Activated CD4-positive, alpha-beta T cell treated with anti-CD3 and anti-CD28 coated beads, Interleukin-2, amount 10 ng/mL, durations not matched to agents 24 days and 14 days (primary cell): ENCODE measurements at places on chromosomes 5 and 9.

DNA sequence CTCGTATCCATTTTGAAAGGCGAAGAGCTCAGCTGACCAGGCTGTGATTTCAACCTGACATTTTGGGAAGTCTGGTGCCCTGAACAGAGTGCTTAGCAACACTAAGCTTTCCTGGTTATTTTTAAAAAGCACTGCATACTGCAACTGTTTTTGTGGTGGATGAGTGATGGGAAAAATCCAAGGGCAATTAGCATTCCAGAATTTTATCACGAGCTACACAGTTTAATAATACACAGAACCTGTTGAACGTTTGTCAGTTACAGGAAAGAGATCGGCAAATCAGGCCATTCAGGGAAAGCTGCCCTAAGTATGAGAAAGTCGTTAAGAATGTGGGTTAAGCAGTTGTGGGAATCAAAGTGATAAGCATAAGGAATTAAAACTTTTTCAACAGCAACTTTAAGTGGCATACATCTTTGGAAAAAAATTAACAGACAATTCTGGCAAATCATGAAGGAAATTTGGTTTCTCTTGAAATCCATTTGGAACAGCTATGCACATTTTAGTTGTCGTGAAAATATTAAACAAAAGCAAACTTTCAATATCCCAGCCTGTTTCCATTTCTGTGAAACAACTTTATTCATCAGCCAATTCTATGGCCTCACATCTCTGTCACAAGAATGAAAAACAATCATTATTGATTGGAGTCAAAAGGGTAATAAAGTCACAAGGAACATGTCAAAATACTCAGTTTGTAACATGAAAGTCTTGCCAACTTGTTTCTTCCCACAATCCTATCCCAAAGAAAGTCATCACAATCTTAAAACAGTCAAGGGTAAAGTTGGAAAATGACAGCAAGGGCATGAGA, 25.7 kb downstream of the PUM3 start:
- DNase-seq: no peak

DNA sequence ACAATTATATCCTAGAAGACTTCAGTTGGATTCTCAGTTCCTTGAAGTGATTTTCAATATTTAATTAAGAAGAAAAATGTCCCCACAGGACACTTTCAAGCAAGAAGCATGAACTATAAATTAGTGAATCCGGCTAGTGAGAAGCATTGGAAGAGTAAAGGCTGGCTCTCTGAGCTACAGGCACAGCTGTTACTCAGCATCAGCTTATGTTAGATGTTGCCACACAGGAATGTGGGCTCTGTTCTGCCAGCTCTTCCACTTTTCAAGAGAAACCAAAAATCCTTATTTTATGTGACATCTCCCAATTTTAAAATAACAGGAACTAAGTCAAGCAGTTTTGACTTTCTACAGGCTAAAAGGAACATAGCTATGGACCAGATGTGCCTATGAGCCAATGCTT, 14.9 kb downstream of the ZNF474 start:
- no peak for DNase-seq

DNA sequence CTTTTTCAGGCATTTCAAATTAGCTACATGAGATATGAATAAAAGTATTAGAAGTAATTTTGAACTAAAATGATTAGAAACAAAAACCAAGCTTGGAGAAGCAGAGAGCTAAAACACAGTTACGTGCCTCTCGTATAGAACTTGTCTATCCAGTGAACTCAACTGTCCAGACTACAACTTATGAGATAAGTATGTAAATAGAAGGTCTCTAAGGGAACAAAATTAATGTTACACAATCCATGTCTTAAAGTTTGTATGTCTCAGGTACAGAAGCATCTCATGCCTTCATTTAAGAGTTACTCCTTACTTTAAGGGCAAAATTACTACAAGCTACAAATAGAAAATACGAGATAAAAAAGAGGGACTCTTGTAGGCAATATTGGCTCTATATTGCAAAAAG, 316.8 kb downstream of the CETN3 start:
- no peak for DNase-seq

- peak; percentile 71 for DNase-seq
These were observed 47.1 kb upstream of the POU4F3 start for GRCh38 chr5:146291421-146292074.

DNA sequence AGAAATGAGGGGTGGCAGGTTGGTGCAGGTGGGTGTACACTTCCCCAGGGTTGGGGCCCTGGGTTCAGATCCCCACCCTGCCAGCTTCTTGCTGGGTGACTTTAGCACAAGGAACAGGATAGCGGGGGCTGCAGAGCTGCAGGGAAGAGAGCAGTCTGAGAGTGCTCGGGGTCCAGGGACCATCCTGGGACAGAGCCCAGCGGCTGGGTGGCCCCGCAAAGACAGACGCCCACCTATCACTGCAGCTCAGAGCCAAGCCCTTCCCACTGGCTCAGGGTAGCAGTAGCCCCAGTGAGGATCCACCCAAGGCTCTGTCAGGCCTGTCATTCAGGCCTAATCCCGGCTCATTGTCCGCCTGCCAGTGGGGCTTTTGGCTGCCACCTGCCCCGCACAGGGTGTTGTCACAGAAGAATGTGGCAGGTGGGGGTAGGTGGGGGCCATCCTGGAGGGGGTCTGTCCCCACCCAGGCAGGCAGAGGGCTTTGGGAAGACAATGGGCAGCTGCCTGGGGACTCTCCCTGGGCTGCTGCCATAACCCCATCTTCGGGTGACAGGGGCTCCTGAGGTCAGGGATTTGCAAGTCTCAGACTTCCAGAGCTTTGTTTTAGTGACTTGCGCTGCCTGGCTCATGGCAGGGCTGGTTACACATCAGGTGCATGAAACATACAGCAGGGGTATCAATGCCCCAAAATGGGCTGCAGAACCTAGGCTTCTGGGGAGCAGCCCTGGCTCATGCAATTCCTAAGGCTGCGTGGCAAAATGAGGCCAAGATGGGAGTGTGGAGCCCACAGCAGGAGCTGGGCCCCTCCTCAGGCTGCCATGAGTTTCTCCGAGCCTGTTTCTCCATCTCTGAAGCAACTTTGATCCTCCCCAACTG, 52.1 kb downstream of the BARX1 start:
- no peak for DNase-seq

- no peak for DNase-seq
These were observed 15.7 kb upstream of the TTC1 start for GRCh38 chr5:159993194-159993593.

GRCh38 chr9:31807574-31808256, 576.7 kb upstream of the ACO1 start:
- no peak for DNase-seq

GRCh38 chr9:28720746-28721145, 1147.5 kb upstream of the C9orf72 start:
- DNase-seq: no peak

DNA sequence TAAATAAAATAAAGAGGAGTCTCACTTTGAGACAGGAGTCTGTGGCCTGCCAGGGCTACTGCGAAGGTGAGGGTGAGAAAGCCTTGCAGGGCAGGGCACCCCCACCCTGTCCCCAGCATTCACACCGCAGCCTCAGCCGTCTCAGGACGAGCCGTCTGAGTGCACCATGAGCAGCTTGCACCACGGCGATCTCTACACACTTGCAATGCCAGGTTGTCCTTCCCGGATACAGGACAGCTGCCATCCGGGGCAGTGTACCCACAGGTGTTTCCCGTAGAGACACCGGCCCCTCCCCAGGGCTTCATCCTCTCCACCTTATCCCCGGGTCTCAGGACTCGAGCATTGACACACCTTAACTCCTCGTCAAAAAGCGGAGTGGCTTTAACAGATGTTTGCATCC, 43.3 kb downstream of the IRX2 start:
- DNase-seq: no peak

DNA sequence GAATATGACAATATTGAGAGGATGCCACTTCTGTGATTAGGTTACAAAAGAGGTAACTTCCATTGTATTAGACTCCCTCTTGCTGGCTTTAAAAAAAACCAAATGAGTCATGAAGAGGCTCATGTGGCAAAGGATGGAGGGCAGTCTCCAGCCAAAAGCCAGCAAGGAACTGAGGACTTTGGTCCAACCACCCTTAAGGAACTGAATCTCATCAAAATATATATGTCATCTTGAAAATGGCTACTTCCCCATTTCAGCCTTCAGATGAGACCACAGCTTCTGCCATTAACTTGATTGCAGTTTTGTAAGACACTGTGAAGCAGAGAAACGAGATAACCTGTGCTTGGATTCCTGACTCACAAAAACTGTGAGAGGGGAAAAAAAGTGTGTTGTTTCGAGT, 15.5 kb upstream of the TRIM32 start:
- no peak for DNase-seq

- peak; percentile 70 for DNase-seq
These were observed 16.4 kb upstream of the PDCD1LG2 start for GRCh38 chr9:5493679-5494511.

- no peak for DNase-seq
These were observed 79.8 kb downstream of the LMX1B start for GRCh38 chr9:126693428-126693944.

GRCh38 chr5:431711-432050, 11.3 kb upstream of the EXOC3 start:
- DNase-seq: no peak

GRCh38 chr9:106417685-106418084, 445.3 kb upstream of the ZNF462 start:
- DNase-seq: no peak

DNA sequence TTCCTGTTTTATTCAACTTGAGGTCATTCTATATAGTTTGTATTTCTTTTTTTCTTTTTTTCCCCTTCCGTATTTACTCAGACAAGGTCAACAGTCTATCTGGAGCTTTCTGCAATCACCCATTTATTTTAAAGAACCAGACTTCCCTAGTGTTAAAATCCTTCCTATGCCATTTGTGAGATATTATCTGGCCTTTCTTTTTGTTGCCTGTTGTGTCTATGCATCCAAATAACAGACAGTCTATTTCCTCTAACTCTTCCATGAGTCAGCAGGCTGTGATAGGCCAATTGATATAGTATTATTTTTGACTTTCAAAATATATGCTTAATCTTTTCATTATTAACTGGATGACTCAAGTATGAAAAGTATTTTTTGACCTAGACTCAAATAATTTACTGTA, 291.2 kb upstream of the PTPRD start:
- no peak for DNase-seq

DNA sequence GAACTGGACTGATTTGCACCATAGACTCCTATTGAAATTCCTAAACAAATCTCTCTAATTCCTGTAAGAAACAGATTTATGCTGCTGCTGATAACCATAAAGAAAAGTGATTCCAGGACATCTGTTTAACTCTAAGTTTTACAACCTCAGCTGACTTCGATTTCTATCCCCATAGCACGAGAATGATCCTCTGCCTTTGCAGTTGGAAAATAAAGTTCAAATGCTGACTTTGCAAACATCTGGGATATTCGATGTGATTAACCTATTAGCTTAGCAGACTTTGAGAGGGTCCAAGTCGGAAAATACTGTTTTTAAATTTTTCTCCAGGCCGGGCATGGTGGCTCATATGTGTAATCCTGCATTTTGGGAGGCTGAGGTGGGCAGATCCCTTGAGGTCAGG, 247.3 kb downstream of the PSAT1 start:
- no peak for DNase-seq

GRCh38 chr9:20619487-20620200, 2.7 kb downstream of the MLLT3 start:
- peak; percentile 76 for DNase-seq

GRCh38 chr5:148909766-148910165, 83.4 kb downstream of the ADRB2 start:
- DNase-seq: no peak

DNA sequence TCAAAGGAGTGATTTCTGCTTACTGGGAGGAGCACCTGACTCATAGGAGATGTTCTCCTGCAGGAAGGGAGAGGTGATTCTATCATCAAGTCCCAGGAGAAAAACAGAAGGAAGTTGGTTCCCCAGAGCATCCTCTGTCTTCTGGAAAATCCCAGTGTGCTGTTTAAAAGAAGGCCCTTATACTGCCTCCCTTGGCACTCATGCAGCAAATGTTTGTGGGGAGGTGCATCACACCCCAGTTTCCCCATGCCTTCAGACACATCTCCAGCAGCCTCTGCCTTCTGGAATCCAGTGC, 63.1 kb downstream of the PPARGC1B start:
- no peak for DNase-seq

DNA sequence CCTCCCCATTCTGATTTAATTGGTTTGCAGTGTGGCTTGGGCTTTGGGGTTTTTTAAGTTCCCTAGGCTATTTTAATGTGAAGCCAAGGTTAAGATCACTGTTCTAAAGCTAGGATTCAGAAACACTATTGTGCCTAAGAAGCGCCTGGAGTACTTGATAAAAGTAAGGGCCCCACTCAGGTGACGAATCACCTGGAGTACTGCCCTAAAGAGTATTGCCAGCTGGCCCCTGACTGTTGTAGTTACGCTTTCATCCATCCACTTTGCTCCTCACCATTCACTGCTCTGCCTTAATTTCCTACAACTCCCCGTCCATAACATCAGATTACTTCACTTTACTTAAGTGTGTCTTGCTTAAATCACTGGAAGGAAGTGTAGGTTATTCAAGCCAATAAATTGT, 119.3 kb downstream of the CD180 start:
- no peak for DNase-seq

- peak; percentile 99 for DNase-seq
These were observed at the start of gene URM1 for GRCh38 chr9:128370752-128371629. Gene URM1 (plus strand): TSS chr9:128371374. CDS start chr9:128371381, 7 bp downstream.

GRCh38 chr9:20112205-20112783, 323.5 kb upstream of the SLC24A2 start:
- DNase-seq: peak; percentile 30

DNA sequence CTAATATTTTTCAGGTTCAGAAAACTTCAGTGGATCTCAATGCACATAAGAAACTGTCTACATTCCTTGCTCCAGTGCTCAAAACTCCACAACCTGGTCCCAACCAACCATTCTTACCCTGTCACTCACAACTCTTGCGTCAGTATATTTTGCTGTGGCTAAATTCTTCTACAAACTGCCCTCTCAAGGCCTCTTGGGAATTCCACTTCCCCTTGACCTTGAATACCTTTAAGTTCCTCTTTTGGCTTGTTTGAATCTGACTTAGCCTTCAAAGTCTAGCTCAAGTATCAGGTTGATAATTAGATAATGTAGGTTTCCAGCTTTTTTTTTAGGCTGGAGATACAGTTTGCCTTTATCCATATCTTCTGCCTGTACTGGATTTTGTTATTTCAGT, 128.3 kb downstream of the SLF1 start:
- no peak for DNase-seq

DNA sequence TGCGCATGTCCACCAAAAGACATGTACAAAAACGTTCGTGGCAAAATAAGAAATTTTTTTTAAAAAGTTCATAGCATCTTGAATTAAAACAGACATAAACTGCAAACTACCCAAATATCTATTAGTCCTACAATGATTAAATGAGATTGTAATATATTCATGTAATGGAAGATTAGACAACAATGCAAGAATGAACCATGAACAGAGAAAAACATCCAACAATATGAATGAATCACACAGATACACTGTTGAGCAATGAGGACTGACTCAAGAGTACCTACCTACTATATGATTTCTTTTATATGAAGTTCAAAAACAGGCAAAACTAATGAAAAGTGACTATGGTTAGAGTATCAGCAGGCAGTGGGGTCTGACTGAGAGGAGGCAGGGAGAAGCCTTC, 17.9 kb upstream of the CTNNAL1 start:
- DNase-seq: no peak
